Urinary bladder (tissue), 4 donors: ENCODE measurements at places on chromosomes 6 and 20. TPM values are rescaled to one million over a fixed set of nuclear protein-coding genes. Genes with fewer than 3 reads are reported as not detected.

CST2 gene
- not detected for polyA plus RNA-seq

NKX2-4 gene
- not detected for polyA plus RNA-seq

TP53RK gene
- 11.8 TPM for polyA plus RNA-seq

LKAAEAR1 gene
- 0.48 TPM for polyA plus RNA-seq

NUDT3 gene
- polyA plus RNA-seq = 20.7 TPM

CALHM6 gene
- polyA plus RNA-seq = 7.1 TPM

TFAP2D gene
- not detected for polyA plus RNA-seq

TTLL9 gene
- 0.20 TPM for polyA plus RNA-seq

HMGCLL1 gene
- 2.5 TPM for polyA plus RNA-seq

CFB gene
- polyA plus RNA-seq = 39.6 TPM
